ENCODE measurements at places on chromosomes 13 and 19. TPM values are rescaled to one million over a fixed set of nuclear protein-coding genes. Genes with fewer than 3 reads are reported as not detected.
A peak's percentile ranks its signal among the peaks of the same experiment; 100 is the strongest.

DNA sequence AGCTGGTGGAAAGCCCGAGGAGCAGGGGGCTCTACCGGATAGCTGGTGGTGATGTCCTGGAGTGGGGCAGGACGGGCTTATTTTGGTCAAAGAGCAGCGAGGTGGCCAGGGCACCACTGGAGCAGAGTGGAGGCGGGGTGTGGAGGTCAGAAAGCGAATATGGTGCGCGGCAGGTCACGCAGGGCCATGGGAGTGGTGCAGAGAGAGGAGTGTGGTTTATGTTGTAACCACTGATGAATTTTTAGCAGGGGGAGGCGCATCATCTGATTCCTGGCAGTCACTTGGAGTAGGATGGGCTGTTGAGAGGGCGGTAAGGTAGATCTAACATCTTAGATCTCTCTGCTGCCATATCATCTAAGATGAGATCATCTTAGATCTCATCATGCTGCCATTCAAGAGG lies 1.4 kb upstream of the ZNF414 start:
- DNase-seq, result no peak

- no peak for DNase-seq
Observed at GRCh38 chr13:65378943-65379519, 1851.1 kb downstream of the PCDH9 start.

GRCh38 chr13:26502826-26503225 lies 54.7 kb upstream of the WASF3 start:
- peak; percentile 26 for DNase-seq

DNA sequence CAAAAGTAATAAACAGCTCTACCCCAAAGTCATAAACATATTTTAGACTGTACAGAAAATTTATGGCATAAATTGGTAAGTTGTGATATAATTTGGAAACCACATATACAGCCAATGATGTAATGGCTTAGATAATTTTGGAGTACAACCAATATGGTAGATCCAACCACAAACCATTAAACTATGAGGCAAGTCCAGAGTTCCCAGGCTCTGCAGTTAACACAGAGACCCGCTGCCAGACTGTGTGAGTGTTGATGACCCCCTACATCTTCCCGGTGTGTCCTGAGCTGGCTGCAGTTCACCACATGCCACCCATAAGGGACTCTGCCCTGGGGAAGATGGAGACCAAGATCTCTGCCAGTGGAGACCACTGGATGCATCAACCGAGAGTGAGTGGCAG lies 9.9 kb upstream of the SERPINE3 start:
- no peak for DNase-seq

DNA sequence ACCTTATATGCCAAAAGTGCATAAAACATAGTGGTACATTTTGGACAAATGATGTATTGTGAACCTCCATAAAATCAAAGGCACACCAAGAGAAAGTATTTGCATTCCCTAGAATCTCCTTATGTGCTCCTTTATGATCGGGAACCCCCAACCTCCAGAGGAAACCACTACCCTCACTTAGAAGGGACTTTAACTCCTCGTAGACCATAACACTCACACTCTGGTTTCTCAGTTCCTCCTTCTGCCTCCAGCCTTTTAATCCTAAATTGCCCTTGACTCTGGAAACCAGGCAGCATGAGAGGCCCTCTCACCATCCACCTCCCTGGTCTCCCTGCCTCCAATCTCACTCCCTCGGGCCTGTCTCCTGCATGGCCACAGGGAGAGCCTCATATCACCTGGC lies 9.8 kb upstream of the KCNN4 start:
- no peak for DNase-seq

DNA sequence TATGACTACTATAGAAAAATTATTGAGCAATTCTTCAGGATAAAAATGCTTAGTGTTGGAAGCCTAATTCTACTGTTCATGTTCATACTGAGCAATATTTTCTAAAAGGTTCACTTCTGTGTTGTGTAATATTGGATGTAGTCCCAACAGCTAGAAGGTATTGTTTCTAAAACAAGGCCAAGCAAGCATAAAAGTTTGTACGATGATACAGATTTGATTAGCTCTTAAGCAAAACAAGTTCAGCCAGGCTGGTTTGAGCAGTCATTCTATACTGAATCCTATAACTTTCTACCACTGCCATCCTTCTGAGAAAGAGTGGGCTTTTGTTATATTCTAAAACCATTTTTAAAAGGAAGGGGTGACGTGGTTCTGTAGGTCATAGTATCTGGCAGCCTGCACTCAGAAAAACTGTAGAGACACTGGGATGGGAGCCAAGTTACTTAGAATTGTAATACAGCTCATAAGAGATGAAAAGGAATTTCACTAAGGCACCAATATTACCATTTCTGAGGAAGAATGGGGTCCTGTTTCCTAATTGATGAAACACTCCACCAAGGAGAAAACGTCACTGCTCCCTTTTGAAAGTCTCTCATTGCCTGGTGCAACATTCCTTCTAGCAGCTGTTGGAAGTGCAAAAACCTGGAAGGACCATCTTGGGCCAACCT lies 275.0 kb upstream of the DACH1 start:
- no peak for DNase-seq

- no peak for DNase-seq
Observed at GRCh38 chr13:29543230-29544215, 52.0 kb downstream of the SLC7A1 start.

DNA sequence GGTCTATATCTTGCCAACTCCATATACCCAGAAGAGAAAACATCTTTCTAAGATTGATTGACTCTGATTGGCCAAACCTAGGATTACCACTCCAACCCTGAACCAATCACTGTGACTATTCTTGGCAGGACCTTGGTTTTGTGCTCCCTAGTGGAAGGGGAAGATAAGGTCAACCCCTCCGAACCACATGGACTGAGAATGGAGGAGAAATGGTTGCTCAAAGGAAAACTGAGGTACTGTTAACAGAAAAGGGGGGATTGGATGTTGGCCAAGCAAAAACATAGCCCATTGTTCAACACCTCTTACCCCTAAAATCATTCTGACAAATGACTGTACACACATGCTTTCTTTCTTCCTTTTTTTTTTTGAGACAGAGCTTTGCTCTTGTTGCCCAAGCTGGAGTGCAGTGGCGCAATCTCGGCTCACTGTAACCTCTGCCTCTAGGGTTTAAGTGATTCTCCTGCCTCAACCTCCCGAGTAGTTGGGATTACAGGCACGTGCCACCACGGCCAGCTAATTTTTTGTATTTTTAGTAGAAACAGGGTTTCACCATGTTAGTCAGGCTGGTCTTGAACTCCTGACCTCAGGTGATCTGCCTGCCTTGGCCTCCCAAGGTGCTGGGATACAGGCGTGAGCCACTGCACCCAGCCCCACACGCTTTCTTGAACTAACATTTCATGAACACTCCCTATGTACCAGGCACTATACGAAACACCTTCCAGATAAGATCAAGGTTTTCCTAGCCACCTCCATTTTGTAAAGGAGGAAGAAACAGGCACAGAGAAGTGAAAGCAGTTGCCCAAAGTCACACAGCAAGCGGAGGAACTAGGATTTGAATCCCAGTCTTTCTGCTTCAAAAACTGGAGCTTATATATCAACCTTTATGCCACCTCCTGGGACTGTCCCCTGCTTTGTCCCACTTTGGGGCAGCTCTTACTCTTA lies 6.5 kb downstream of the MEIOSIN start:
- DNase-seq, result no peak

DNA sequence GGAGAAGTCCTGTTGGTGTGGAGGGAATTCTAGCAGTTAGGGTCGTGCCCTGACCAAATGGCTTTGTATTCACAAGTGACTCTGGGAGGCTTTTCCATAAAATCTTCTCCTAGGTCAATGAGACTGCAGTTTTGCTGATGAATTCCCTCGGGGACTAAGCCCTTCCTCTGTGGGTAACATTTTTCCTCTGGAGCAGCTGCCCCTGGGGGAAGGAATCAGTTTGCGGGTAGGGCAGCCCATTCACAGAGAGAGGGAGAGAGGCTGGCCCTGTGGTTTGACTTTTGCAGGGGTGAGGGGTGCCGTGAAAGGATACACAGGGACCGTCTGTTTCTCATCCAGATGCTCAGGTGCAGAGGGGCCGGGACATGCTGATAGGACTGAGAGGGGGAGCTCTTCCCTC lies 67.3 kb downstream of the ERICH6B start:
- no peak for DNase-seq

DNA sequence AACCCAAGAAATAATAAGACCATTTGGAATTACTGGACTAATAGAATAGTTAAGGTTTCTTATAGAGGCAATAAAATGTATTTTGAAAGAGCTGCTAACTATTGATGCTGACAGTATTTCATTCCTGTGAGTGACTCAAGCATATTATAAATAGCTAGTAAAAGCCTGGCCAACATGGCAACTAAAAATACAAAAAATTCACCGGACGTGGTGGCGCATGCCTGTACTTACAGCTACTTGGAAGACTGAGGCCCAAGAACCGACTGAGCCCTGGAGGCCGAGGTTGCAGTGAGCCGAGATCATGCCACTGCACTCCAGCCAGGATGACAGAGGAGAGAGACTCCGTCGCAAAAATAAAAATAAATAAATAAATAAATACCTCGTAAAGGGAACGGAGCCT lies 5.4 kb upstream of the ICAM3 start:
- DNase-seq, result no peak

- no peak for DNase-seq
Observed at GRCh38 chr13:29817604-29818378, 32.6 kb downstream of the UBL3 start.

DNA sequence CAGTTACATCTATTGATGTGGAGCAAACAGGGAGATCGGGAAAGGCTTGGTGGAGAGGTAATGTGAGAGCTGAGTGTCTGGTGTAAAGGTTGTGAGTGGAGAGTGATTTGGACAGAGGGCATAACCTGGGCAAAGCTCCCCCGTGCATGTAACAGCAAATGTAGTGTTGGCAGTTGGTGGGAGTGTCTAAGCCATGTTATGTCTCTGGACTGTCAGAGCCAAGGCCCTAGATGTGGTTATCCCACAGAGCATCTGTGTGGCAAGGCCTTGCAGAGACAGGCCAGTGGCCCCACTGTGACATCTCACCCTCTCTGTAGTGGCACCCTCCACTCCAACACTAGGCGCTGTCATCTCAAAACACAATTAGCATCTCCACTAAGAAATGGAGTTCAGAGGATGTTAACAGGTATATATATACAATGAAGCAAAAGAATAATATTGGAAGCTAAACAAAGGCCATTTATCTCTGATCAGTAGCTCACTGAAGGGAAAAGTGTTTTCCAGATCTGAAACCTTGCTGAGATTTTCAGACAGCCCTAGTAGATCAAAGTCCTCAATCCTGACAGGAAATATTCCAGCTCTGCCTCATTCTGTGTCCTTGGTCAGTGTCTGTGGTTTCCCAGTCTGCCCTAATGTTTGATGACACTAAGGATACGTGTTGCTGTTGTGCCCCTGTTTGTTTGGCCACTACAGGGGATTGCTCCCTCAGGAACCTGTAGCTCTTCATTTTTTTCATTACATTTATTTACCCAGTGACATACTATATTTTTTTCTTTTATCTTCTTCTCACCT lies 20.2 kb downstream of the POLR1D start:
- DNase-seq, result no peak

DNA sequence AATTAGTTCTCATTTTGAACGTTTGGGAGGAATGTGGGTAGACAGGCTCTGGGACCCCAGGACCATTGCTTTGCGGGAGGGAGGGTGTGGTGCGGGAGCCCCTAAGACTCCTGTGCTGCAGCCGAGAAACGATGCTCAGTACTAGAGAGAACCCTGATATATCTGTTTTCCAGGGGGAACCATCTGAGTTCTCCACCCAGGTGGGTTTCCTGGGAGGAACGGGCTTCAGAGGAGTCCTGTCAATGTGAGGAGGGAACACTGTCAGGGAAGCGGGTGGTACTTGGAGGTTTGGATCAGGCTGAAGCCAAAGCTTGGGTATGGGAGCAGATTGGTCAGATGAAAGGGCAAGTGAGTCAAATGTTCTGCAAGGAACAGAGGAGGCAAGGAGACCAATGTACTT lies 358.0 kb downstream of the FGF9 start:
- DNase-seq, result no peak

GRCh38 chr13:84553227-84553626 lies 671.0 kb upstream of the SLITRK1 start:
- no peak for DNase-seq

- DNase-seq, result no peak
Observed at GRCh38 chr19:42226886-42227285, 6.8 kb downstream of the ZNF526 start.

GRCh38 chr13:36515466-36515865 lies 83.2 kb downstream of the CCNA1 start:
- no peak for DNase-seq

- DNase-seq, result peak; percentile 96
Observed at GRCh38 chr19:10269333-10270179, 1.4 kb upstream of the ICAM1 start.

- DNase-seq, result peak; percentile 42
Observed at GRCh38 chr19:49879243-49879963, 1.9 kb downstream of the TBC1D17 start.

DNA sequence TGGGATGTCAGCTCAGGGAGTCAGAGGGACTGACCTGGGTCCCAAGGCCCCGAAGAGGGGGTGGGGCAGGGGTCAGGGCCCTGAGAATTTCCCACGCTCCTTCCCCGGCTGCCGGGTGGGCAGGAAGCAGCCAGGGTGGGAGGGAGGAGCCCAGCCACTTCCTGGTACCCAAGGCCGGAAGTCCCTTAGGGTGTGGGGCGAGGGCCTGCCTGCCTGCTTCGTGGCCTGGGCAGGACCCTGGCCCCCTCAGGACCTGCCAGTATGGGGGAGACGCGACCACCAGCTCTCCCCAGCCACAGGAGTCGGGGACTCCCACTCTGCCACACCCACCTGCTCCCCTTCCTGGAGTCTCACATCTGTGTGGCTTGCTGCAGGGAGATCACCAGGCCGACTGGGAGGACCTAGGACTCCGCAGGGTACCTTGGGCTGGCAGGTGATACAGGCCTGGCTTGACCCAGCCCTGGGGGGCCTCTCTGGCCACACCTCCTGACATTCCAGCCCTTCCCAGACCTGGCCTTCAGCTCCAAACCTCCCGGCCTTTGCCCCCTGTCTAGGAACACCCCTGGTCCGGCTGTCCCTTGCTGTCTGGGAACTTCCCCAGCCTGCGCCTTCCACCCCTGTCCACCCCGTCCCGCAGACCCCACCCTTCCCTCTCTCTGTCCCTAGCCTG lies 9.8 kb upstream of the CIRBP start:
- DNase-seq, result peak; percentile 94

- DNase-seq, result no peak
Observed at GRCh38 chr19:29105629-29106292, 107.2 kb downstream of the UQCRFS1 start.

- DNase-seq, result no peak
Observed at GRCh38 chr19:9627856-9628255, 6.8 kb upstream of the ZNF561 start.

GRCh38 chr13:52707375-52707774 lies 32.2 kb downstream of the CNMD start:
- DNase-seq, result no peak

- DNase-seq, result no peak
Observed at GRCh38 chr13:24916464-24916863, 152.5 kb downstream of the RNF17 start.

- DNase-seq, result no peak
Observed at GRCh38 chr13:46555722-46556417, 2.9 kb downstream of the LRCH1 start.

The RNF17 gene
- not detected for total RNA-seq

The ADGRE3 gene
- not detected for total RNA-seq

The C5AR1 gene
- total RNA-seq, result 5.9 TPM

The PNMA8A gene
- 29.8 TPM for total RNA-seq

The CYP4F22 gene
- not detected for total RNA-seq

The KLK12 gene
- total RNA-seq, result not detected

The ERFL gene
- total RNA-seq, result not detected

The KLC3 gene
- total RNA-seq, result not detected

The MISP gene
- total RNA-seq, result not detected

The CYP4F8 gene
- total RNA-seq, result not detected

The SIGLEC6 gene
- total RNA-seq, result 0.25 TPM

The S1PR5 gene
- 0.15 TPM for total RNA-seq

The SIGLEC10 gene
- total RNA-seq, result 3.5 TPM

The CDX2 gene
- total RNA-seq, result not detected

The CTU1 gene
- total RNA-seq, result 4.5 TPM

The KRTDAP gene
- total RNA-seq, result not detected
